ENCODE measurements at places on chromosomes 5 and 9. TPM values are rescaled to one million over a fixed set of nuclear protein-coding genes. Genes with fewer than 3 reads are reported as not detected.

DNA sequence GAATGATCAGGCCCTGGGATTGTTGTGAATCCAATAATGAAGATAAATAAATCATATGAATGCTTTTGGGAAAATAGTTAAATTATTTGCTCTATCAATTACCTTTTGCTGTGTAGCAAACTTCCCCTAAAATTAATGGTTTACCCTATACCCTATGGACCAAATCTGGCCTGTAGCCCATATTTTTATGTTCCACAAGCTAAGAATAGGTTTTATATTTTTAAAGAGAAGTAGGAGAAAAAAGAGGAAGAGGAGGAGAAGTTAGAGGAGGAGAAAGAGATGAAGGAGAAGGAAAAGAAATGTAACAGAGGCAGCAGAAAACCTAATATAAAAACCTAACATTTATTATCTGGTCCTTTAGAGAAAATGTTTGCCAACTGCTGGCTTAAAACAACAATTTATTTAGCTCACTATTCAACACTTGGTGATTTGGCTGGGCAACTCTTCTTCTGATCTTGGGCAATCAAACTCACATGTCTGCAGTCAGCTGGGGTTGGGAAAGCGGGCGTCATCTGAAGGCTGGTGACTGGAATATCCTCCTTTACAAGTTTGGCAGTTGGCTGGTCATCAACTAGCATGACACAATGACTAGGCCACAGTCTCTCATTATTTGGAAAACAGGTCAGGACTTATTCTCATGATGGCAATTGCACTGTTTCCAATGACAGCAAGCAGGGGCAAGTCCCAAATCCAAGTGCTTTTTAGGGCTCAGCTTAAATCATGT is 522.9 kb downstream of the RASEF start:
- no peak for DNase-seq

DNA sequence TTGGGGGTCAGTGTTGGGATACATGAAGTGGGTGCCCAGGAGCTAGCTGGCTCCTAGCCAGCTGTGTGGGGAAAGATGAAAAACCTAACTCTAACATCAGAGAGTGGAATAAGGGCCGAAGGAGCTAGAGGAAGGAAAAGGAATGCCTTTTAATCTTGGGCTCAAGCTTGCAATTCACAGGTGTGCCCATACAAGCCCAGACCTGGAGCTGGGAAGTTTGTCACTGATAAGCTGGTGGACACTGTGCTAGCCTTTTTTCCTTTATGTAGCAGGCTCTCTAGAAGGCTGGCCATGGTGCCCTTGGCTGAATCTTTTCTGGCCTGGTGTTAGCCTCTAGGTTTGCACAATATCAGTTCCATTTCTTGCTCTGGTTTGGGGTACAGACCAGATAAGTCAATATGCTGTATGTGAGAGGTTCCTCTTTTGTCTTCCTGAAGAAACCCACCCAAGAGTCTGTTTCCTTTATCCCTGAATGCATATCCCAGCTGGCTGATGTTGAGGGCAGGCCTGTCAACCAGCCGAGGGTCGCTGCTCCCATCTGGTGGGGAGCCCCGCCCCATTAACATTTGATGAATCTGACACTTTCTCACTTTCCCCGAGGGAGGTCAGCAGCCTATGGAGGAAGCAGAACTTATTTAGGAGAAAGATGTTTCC is 92.4 kb upstream of the CXCL14 start:
- no peak for DNase-seq

- peak; percentile 47 for DNase-seq
Measured at GRCh38 chr9:126326228-126327005, at the start of gene MVB12B. Gene MVB12B (plus strand): TSS chr9:126326829. CDS start chr9:126326930, 101 bp downstream.

DNA sequence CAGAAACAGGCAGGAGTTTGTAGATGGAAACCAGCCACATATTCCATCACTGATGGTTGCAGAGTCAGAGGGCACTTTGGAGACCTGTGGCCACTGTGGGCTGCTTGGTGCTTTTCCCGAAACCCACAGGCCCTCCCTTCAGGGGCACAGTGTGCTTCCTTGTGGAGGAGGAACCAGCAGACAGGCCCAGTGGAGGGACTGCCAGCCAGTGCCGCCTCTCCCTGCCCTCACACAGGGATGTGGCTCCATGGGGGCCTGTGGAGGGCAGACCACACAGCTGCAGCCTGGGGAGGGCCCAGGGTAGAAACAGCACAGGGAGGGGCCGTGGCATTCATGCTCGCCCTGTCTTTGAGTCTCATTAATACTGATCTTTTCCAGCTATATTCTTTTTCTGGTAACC is 35.2 kb downstream of the CEP72 start:
- no peak for DNase-seq

The MARCHF3 gene
- total RNA-seq: 1.6 TPM

The GABRG2 gene
- not detected for total RNA-seq

- no peak for DNase-seq
Measured at GRCh38 chr5:107135391-107135790, 535.3 kb downstream of the EFNA5 start.

The IFNA21 gene
- total RNA-seq: not detected

DNA sequence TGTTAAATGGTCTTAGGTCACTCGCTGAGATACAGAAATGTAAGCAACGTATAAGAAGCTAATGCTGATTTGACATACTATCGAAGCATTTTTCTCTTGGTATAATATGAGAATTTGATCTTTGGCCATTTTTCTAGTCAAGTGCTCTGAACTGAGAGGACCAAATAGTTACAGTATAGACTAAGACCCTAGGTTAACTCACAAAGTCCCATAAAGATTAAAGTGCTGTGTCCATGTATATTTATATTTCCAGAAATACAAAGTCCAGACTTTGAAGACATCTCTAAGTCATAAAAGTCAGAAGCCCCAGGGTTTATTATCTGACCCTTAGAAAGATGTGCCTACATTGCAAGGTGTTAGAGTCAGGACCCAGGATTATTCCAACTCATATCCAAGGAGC is 752.4 kb upstream of the COX7C start:
- DNase-seq: no peak

The GPRIN1 gene
- total RNA-seq: 2.5 TPM

The STXBP1 gene
- 26.0 TPM for total RNA-seq
